ENCODE measurements at places on chromosomes 2 and 18. TPM values are rescaled to one million over a fixed set of nuclear protein-coding genes. Genes with fewer than 3 reads are reported as not detected.

DNA sequence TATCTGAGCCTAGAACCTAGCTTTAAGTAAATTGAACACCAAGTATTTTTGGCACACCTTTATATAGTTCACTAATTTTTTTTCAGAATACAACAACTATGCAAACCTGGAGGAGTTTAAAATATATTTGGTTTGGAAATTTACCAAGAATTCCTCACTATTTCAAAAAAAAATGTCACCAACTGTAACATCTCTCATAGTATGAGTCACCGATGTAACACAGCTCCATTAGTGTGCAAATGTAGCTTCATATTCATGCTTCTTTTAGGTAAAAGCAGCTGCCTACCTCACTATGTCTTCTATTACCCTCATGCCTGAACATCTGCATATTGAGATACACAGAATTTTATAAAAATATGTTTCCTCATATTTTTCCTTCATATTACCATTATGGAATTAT lies 80.5 kb downstream of the NRXN1 start:
- DNase-seq, result no peak

- DNase-seq, result no peak
Observed at GRCh38 chr2:223727562-223727961, 109.8 kb downstream of the AP1S3 start.

DNA sequence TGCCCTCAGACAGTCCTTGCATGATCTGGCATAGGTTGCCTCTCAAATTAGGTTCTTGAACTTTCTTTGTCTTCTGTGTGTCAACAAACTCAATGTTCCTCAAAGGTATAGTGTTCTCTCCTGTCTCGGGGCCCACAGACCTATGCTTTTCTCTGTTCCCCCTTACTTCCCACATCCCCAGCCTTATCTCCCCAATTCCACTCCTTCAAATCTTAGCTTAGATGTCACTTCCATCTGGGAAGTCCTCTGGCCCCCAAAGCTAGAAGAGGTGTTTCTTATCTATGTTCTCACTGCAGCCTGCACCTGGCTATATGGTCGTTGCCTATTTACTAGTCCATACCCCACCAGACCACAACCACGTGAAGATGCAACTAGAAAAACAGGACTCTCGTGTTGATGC lies 134.6 kb upstream of the MYCN start:
- DNase-seq, result no peak

DNA sequence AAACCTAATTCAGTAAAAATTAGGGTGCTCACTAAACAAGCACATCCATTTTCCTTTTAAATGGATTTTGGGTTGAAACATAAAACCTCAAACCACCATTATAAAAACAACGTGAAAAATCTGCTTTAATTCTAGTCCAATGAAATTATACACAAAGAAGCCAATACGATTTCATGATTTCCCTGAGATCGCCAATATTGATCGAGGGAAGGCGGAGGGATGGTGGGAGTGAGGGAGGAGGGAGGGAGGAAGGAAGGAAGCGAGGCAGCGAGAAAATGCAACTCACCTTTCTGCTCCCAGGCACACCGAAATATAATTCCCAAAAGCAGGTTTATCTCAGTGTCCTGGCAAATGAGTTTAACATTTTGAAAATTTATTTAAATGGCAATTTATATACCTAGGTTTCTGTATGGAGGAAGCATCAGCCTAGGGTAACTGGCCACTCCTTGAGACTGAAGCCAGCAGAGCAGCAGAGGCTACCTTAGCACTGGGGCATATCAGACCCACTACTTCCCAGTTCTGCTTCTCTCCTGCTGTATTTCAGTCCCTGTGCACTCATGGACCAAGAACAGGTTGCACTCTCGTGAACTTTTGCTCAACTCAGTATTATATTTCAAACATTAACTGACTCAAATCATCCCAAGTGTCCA lies 2.3 kb upstream of the ONECUT2 start:
- DNase-seq, result no peak

- DNase-seq, result no peak
Observed at GRCh38 chr18:48935433-48935774, 15.4 kb downstream of the SMAD7 start.

DNA sequence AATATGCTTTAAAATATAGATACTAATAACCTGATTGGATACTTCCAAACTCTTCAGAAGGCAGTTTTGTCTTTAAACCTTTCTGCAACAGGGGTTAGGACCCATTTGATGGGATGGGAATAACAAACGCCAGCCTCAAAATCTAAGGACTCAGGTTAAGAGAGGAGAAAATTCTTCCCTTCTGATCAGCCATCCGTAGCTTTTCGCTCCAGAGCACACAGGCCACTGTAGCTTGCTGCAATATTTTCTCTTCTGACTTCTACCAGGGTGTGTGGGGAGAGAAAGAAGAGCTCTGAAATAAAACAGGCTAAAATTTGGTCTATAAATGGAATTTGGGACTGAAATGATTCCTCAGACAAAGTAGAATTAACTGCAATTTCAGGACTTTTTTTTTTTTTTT lies 95.1 kb downstream of the ALPK2 start:
- DNase-seq, result no peak

DNA sequence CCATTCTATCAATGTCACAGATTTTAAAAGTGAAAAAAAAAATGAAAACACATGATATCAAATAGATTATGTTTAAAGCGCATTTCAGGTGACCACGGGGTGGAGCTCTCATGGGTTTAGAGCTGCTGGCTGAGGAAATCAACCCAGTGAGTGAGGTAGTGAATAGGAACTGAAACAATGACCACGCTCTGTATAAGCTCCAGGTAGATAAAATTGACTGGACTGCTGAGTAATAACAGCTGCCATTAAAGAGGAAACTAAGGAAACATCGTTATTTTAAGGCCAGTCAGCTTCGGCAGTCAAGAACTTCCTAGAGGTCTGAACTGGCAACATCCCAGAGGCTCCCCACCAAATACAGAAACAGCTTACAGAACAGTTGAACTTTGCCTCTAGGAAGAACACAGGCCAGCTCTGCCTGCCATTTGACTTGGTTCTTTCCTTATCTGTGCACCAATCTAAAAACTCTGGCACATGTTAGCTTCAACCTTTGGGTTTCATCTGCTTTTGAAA lies 185.9 kb downstream of the PDE1A start:
- no peak for DNase-seq

DNA sequence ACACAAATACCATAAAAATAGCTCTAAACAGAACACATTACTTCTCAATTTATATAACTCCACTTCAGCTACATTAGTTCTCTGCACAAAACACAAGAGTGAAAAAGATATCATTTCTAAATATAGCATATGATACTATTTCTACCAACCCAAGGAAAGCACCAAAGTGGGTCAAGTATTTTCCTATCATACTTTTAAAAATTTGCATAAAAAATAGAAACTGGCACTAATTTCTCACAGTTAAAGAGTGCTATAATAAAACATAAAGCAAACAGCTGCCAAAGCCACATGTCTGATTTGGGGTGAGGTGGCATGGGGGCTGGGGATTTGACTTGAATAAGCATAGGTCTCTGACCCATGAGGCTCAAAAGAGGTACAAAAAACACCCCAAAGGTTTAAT lies 61.5 kb downstream of the BARD1 start:
- DNase-seq, result no peak

DNA sequence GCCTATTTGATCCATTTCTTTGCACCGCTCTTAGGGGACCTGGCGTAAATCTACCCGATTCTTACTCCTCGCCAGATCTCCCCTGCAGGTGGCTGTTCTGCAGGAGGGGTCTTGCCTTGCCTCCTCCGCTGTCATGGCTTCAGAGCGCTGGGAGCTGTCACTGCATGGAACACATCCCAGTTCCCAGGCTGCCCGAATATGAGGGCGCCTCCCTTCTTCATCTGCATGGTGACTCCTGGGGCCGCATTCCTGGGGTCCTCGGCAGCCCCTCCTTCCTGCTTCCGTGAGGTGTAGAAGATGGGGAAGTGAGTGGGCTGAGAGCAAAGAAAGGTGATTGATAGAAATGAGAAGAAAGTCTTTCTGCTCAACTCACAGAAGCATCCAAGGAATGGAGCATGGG lies 27.3 kb upstream of the COPS8 start:
- no peak for DNase-seq

DNA sequence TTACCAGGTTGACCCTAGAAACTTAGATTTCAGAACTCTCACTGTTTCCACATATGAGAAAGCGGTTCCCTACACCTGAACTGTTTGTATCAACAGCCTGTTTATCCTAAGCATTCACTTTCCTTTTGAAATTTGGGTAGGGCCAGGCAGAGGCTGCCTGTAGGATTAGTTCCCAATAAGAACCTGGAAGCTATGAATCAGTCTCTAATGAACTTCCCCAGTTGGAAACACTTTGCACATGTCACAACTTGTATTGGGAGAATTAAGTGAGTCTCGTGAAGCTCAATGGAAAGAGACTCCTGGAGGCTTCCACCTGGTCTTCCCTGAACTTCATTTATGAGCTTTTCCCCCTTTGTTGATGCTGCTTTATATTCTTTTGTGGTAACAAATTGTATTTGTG lies 486.6 kb upstream of the HS6ST1 start:
- no peak for DNase-seq

Gene PLA2R1
- total RNA-seq, result 6.5 TPM

DNA sequence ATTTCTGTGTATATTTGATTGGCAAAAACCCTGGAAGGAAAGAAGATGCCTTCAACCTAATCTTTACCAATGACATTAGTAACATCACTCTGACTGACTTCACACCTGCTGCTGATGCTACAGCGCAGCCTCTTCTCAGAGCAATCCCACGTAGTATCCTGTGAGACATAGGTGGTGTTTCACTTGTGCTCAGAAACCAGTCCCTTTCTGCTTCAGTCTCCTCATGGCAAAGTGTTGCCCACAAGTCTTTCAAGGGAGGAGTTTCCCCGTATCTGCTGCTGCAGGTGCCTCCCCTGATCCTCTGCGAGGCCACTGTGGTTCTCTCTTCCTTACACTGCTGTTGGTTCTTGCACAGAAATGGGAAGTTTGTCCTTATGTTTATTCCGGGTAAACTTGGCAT lies 433.2 kb upstream of the TNP1 start:
- DNase-seq, result no peak

All from omental fat pad (tissue), 4 donors.